Body of pancreas (tissue), 4 donors: ENCODE measurements at places on chromosomes 12 and 14. TPM values are rescaled to one million over a fixed set of nuclear protein-coding genes. Genes with fewer than 3 reads are reported as not detected.
A peak's percentile ranks its signal among the peaks of the same experiment; 100 is the strongest.

- H3K27me3 ChIP-seq, result no peaks in the 10 kb centered on the region
- peak overlapping the region; percentile 10 for H3K27ac ChIP-seq
- no peaks in the 10 kb centered on the region for H3K36me3 ChIP-seq
- DNase-seq, result peak; percentile 47
- H3K4me3 ChIP-seq, result no peak overlapping the region
- H3K4me1 ChIP-seq, result peaks cover 5% of the 10 kb centered on the region
Observed at GRCh38 chr12:70645494-70646317, 8.5 kb upstream of the PTPRB start.

DNA sequence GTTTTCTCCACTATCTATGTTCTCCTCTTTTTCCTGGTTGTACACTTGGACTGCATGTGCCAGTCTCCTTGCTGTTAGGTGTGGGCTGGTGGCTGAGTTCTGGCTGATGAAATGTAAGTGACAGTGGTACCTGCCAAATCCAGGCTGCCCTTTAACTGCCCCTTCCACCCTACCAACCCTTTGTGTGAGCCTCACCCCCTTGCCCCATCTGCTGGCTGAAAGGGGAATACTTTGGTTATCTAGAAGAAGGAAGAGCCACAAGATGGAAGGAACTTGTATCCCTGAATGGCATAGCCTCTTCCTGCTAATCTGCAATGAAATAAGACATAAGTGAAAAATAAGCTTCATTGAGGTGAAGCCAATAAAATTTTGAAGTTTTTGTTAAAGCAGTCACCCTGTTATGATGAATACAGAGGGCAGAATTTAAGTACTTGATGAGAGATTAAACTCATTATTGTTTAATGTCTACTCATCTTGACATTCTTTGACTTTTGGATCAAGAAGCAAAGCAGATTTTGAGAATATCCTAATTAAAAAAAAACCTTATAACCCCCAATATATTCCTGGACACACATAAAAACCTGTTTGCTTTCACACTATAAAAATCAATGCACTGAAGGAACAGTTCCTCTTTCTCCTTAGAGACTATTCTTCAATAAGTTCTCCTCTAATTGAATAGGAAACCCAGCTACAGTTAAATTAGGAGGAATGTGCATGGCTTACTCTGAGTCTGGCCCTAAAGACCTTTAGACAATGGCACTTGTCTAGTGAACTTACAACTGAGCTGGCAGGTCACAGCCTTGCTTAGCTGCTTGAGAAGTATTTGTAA, 262.6 kb upstream of the BTG1 start:
- no peaks in the 10 kb centered on the region for H3K36me3 ChIP-seq
- no peaks in the 10 kb centered on the region for H3K4me1 ChIP-seq
- H3K27ac ChIP-seq, result no peak overlapping the region
- no peak overlapping the region for H3K4me3 ChIP-seq
- DNase-seq, result no peak

DNA sequence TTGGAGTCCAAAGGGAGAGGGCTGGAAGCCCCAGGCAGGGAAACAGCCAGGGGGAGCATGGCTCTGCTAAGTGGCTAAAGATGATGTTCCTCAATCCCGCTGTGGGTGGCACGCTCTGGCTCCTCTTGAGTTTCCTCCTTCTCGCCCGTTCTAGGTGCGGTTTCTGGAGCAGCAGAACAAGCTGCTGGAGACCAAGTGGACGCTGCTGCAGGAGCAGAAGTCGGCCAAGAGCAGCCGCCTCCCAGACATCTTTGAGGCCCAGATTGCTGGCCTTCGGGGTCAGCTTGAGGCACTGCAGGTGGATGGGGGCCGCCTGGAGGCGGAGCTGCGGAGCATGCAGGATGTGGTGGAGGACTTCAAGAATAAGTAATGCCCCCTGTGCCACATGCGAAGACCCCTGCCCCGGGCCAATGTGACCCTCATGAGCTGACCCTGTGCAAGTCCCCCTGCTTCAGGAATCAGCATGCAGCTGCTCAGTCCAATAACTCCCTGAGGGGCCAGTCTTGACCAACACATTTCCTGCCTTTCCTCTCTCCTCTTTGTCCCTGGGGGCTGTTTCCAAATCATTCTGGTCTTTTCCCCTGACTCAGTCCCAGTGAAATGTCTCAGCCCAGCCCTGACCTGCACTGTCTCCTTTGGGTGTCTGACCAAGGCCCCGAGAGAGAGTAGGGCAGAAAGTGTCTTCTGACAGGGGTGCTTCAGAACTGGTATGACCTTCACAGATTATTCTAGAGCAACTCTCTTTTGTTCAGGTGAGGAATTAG, 2.1 kb downstream of the KRT7 start:
- no peaks in the 10 kb centered on the region for H3K27me3 ChIP-seq
- H3K4me3 ChIP-seq, result no peak overlapping the region
- H3K27ac ChIP-seq, result peak overlapping the region; percentile 74
- no peak for DNase-seq
- H3K4me1 ChIP-seq, result peaks cover 85% of the 10 kb centered on the region

DNA sequence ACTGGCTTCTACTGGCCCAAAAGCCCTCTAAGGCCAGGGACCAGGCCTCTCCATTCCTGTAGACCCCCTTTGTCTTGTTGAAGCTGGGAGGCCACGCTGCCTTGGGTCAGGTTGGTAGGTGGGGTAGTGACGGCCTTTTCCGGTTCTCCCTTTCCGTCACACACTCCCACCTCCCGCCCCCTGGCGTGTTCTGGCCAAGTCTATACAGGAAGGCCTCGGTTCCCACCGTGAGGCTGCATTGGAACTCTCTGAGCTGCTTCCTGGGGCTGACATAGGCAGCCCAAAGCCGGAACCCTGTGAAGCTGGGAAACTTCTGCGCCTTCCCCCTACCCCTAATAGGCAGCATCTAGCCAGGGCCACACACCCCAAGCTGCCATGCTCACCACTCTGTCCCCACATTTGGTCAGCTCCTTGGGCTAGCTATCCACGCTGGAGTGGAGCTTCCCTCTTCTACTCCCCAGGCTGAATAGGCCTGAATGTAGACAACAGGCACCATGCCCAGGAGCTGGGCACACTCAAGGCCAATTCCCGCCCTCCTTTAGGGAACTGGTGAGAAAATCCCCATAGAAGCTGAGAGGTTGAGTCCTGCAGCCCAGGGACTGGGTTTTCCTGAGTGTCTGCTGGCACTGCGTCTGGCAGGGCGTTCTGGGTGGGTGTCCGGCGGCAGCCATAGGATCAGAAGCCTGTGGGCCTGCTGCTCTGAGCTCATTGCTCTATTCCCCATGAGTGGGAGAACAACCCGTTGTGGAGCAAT, 35.7 kb downstream of the RIN3 start:
- H3K27ac ChIP-seq, result no peak overlapping the region
- no peaks in the 10 kb centered on the region for H3K36me3 ChIP-seq
- no peak overlapping the region for H3K4me3 ChIP-seq
- H3K4me1 ChIP-seq, result peaks cover 8% of the 10 kb centered on the region
- no peaks in the 10 kb centered on the region for H3K27me3 ChIP-seq
- DNase-seq, result peak; percentile 21

SLC4A8 gene
- total RNA-seq, result 2.3 TPM

DNA sequence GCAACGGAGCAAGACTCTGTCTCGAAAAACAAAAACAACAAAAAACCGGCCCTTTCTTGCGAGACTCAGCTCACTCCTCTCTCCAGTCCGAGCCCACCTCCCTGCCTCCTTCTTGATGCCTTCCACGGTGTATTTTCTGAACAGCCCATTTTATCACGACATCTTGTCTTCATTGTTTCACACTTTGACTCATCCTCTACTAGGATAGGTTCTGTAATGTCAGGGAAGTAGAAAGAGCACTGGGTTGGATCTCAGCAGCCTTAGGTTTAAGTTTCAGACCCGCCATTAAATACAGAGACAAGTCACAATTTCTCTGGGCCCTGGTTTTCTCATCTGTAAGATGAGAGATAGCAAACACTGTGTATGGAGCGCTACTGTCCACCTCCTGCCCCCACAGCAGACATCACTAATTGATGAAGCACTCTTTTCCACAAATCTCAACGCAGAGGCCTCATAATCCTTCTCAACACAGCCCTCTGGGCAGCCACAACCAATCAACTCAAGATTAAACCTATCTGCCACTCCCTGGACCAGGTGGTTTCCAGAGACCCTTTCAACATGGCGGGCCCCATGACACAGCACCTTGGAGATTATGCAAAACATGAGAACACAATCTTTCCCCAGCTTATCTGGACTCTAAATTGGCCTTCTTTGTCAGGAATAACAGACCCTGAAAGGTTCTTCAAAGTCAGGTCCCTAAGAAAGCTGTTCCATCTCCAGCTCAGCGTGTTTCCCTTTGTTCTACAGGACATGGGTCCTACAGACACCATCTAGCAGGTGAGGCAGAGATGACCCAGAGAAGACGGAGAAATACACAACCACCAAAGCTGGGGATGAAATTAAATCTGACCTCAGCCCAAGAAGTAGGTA, 35.6 kb downstream of the CCDC88C start:
- H3K4me1 ChIP-seq, result peaks cover 13% of the 10 kb centered on the region
- no peak overlapping the region for H3K4me3 ChIP-seq
- H3K36me3 ChIP-seq, result no peaks in the 10 kb centered on the region
- H3K27me3 ChIP-seq, result no peaks in the 10 kb centered on the region
- no peak for DNase-seq

DNA sequence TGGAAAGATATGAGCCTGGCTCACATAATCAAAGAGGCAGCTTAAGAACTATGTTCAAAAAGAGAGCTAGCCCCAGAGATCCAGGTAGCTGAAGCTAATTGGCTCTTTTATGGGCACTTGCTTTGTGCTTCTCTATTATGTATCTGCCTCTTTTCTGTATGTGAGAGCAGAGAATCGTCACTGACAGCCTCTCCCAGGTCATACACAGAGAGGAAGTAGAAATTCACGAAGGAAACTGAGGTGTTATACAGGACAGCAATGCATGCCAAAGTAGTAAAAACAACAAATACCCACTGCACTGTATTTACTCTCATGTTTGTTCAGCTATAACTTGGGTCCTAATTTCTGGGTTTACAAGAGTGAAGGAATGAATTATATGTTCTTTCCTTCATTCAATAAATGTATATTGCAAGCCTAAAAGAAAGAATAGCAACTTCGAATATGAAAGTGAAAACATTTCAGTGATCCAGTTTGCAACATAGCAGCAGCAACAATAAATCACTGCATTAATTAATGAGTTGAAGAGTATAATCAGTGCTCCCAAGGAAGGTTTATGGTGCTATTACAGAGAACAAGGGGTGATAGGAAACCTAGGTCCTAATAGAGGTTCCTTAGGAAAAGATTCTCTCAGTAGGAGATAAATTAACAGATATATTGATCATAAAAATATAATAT, 47.1 kb upstream of the ATXN7L3B start:
- DNase-seq, result no peak
- no peaks in the 10 kb centered on the region for H3K27me3 ChIP-seq
- H3K36me3 ChIP-seq, result no peaks in the 10 kb centered on the region
- H3K4me3 ChIP-seq, result no peak overlapping the region
- H3K4me1 ChIP-seq, result no peaks in the 10 kb centered on the region

PMCH gene
- total RNA-seq, result not detected

- H3K4me1 ChIP-seq, result no peaks in the 10 kb centered on the region
- no peak overlapping the region for H3K27ac ChIP-seq
- no peaks in the 10 kb centered on the region for H3K36me3 ChIP-seq
- no peaks in the 10 kb centered on the region for H3K27me3 ChIP-seq
- no peak overlapping the region for H3K4me3 ChIP-seq
Observed at GRCh38 chr12:116551952-116552772, 7.0 kb upstream of the MAP1LC3B2 start.

DNA sequence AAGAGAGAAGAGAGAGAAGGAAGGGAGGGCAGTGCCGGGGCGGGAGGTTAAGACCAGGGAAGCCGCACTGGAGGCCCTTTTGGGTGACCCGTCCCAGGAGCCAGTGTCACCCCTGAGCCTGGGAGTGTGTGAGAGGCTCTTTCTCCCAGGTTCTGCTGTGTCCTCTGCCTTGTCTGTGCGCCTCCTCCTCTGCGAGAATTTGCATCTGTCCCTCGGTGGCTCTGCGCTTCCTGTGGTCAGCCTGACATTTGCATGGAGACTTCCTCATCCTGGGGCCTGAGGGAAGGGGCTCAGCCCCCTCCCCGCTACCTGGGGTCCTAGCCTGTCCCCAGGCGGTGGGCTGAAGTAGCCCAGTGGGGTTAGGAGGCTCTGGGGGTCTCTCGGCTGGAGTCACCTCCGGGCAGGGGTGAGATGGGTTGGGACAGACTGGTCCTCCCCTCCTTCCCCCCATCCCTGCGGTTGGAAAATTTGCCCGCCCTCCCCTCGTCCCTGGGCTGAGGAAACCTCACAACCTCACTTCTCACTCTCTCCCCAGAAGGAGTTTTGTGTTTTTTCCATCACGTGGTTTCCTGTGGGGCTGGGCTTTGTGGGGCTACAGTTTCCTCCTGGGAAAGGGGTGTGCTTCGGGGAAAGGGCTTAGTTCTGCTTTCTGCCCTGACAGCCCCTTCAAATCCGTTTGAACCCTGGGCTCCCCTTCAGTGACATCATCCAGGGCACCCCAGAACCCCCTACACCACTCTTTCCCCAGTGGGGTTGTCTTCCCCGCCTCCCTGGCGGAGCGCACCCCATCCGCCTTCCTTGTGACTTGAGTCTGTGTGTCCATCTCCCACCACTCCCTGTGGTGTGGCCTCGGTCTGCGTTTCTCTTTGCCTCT, 2.5 kb downstream of the PTPN6 start:
- DNase-seq, result no peak
- no peak overlapping the region for H3K27ac ChIP-seq
- H3K27me3 ChIP-seq, result no peaks in the 10 kb centered on the region
- H3K36me3 ChIP-seq, result no peaks in the 10 kb centered on the region
- no peak overlapping the region for H3K4me3 ChIP-seq
- H3K4me1 ChIP-seq, result peaks cover 5% of the 10 kb centered on the region

DNA sequence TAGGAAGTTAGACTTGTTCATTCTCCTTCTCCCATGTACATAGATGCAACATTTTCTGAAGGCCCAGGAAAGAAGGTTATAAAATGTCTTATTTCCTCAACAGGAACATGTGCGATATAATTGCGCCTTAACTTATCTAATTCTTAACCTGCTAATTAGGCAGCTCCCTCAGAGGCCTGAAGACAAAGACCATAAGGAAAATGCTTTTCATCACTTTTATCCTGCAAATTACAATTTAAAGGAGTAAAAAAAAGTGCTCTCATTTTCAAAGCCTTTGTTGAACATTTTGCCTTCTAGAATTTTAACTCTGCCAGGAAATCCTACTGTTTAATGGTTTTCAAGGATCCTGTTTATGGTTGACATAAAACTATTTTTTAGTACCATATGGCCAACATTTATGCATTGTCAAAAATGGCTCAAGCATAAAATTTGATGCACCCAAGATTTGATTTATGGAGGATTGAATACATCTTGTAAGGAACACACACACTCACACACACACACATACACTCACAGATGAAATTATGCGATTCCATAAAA, 660.4 kb upstream of the TMEM132C start:
- H3K27me3 ChIP-seq, result no peaks in the 10 kb centered on the region
- H3K4me1 ChIP-seq, result no peaks in the 10 kb centered on the region
- H3K27ac ChIP-seq, result no peak overlapping the region
- H3K4me3 ChIP-seq, result no peak overlapping the region
- DNase-seq, result no peak

FERMT2 gene
- 42.2 TPM for total RNA-seq

- H3K36me3 ChIP-seq, result no peaks in the 10 kb centered on the region
- H3K27me3 ChIP-seq, result no peaks in the 10 kb centered on the region
- no peak overlapping the region for H3K27ac ChIP-seq
Observed at GRCh38 chr12:98422812-98423211, 92.6 kb upstream of the TMPO start.
